Renal cortical epithelial cell (primary cell): ENCODE measurements at places on chromosomes 11 and 22. TPM values are rescaled to one million over a fixed set of nuclear protein-coding genes. Genes with fewer than 3 reads are reported as not detected.
A peak's percentile ranks its signal among the peaks of the same experiment; 100 is the strongest.

Gene ANKK1
- total RNA-seq = 0.15 TPM in 1 of 2 replicates, not detected in the other

Gene TENM4
- total RNA-seq = 59.6 and 306 TPM in 2 replicates

Gene GNG3
- total RNA-seq = not detected in 2 replicates

Gene ZNRD2
- 33.8 and 53.1 TPM in 2 replicates for total RNA-seq

Gene CSF2RB
- under 0.01 TPM in 1 of 2 replicates, not detected in the other for total RNA-seq

Gene GLYAT
- 3.6 TPM in 1 of 2 replicates, not detected in the other for total RNA-seq

GRCh38 chr11:111557425-111558111 is 17.0 kb downstream of the LAYN start:
- DNase-seq = peak; percentile 61

- no peak for DNase-seq
Measured at GRCh38 chr11:78467931-78468330, 50.3 kb upstream of the GAB2 start.

GRCh38 chr22:37887584-37888378 is 18.3 kb upstream of the MICALL1 start:
- DNase-seq = peak; percentile 59

DNA sequence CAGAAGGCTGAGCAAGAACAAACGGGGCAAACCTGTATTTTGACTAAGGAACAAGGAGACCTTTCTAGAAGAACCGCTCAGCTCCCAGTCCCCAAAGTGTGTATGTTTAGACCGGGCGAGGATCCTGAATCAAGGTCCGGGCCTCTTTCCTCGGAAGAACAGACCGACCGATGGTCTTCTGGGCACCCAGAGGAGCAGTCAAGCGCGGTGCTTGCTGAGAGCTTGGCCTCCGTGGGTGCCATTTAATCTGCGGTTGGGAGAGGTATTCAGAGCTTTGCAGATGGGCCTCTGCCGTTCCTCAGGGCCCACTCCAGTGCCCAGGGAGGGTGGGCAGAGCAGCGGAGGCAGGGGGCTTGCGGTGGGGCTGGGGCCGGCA is 26.5 kb upstream of the ATXN10 start:
- DNase-seq = no peak

DNA sequence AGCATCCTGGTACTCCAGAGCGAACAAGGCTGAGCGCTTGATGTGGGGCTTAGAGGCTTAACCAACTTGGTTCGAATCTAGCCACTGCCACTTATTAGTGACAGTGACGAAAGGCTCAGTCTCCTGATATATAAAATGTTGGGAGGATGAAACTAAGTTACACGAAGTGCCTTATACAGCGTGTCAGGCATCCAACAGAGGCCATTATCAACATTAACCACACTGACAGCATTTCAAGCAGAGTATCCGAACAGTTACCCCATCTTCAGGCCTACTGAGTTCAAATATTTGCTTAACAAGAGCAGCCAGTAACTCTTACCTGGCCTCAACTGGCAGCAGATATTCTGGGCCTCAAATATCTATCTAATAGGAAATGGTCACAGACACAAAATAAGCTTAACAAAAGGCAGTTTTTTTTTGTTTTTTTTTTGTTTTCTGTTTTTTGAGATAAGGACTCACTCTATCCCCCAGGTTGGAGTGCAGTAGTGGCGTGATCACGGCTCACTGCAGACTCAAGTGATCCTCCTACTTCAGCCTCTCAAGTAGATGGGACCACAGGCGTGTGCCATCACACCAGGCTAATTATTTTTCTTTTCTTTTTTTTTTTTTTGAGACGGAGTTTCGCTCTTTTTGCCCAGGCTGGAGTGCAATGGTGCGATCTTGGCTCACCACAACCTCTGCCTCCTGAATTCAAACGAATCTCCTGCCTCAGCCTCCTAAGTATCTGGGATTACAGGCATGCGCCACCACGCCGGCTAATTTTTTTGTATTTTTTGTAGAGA is 2.9 kb downstream of the SERPIND1 start:
- no peak for DNase-seq

- no peak for DNase-seq
Measured at GRCh38 chr11:94759522-94759921, 8.6 kb upstream of the AMOTL1 start.

DNA sequence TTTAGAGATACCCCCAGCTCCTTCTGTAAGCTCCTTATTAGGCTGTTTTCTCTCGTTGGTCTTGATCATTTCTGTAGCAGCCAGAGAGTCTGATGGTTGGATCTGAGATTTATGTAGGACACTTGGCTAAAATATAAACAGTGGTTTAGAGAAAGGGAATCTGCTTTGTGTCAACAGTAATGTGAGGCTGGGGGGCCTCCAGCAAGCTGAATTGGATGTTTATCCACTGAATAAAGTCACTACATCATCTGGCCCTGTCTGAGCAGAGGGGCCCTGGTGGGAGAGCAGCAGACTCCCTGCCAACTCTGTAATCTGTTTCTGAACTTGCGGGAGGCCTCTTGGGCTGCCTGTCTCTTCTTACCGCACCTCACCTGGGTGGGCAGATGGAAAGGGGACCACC is 328.5 kb upstream of the PLET1 start:
- DNase-seq = no peak

- DNase-seq = no peak
Measured at GRCh38 chr11:112241486-112241885, 15.3 kb downstream of the PTS start.

DNA sequence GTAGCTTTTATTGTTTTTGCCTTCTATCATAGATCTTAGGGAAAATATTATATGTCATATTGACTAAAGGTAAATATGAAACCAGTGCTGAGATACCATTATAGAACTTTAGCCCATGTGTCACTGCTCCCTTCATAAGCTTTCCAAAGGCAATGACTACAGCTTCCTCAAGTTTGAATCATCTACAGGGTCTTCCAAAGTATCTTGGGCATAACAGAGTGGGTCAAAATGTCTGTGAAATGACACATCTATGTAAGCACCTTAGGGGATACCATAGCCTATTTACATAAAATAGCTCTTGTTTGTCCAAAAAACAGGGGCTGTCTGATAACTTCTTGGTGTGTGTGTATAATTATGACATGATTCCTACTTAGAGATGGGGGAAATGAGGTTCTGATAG is 52.5 kb downstream of the RELT start:
- DNase-seq = no peak

- no peak for DNase-seq
Measured at GRCh38 chr11:33915526-33915925, 23.6 kb upstream of the LMO2 start.

DNA sequence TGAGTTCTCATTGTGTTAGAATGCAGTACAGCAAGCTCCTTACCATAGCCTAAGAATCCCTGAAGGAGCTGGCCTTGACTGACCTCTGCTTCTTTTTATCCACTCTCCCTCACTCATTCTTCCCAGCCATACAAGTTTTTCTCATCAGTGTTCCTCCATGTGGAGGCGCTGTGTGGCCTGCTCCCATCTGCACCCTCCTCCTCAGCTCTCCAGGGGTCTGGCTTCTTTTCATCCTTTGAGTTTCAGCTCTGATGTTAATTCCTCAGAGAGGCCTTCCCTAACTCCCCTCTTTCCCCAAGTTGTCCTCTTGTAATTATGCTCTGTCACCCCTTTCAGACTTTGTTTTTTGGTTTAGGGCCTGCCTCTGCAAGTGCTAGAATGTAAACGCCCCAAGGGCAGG is 144.8 kb downstream of the WNT7B start:
- DNase-seq = no peak

DNA sequence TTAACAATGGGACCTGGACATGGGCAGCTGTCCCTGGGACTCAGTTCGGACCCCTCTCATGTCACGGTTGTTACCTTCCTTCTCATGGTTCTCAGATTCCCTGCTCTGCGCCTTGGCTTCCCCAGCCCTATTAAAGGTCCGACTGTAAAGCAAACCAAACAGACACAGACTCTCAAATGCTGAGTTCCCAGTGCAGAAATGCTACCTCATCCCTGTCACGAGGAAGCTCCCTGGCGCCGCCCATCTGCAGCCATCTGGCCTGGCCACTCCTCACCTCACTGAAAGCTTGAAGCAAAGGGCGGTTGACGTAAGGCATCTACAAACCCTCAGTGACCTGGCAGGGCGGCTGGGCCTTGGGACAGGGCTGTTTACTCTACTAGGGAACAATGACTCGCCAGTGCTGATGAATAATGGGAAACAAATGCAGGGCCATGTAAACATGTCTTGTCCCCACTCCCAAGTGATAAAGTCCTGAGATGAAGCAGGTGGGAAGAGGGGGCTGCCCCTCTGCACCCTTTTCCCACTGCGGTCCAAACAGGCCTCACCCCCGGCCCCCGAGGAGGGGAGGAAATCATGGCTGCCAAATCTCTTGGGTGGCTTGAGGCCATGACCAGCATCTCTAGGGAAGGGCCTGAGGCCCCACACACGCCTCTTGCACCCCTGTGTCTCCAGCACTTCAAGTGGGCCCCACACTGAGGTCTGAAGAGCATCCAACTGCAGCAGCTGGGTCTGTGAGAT is 49.3 kb downstream of the SCUBE1 start:
- DNase-seq = peak; percentile 7

- no peak for DNase-seq
Measured at GRCh38 chr11:62646825-62647608, 604 bp upstream of the GANAB start.

GRCh38 chr11:93020248-93021046 is 51.0 kb downstream of the MTNR1B start:
- DNase-seq = peak; percentile 70

DNA sequence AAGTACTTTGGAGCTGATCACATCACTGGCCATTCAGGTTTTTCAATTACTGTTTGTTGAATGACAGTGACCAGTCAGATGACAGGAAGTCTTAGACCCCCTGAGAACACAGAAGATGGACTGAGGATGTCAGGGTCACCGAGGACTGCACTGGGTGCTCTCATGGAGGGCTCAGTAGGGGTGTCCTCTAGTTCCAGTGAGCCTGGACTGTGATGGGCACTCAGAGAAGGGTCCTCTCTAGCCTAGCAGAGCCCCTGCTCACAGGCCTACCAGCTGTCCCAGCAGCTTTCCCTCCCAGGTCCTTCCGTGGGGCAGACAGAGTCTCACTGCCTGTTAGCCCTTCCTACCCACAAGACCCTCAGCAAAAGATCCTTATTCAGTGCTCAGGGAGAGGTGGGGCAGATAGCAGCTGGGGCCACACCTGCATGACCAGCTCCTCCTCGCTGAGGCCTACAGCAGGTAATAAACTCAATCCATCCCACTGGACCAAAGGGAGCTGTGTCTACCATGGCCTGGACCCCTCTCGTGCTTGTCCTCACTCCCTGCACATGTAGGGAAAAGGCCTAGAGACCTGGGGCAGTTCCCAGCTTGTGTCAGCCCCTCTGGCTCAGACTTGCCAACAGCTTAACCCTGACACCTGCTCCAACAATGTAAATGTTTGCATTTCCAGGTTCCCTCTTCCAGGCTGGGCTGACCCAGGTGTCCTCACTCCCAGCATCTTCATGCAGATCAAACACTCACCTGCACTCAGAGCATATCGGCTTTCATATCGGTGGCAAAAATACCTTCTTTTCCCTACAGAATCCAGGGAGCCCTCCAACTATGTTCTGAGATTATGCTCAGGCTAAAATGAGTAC is 25.2 kb upstream of the VPREB1 start:
- no peak for DNase-seq

GRCh38 chr11:4605057-4605456 is 3.0 kb downstream of the TRIM68 start:
- no peak for DNase-seq

- no peak for DNase-seq
Measured at GRCh38 chr11:40434926-40435325, 1024.5 kb downstream of the LRRC4C start.

- no peak for DNase-seq
Measured at GRCh38 chr11:58531865-58532341, 24.0 kb upstream of the OR5B21 start.

GRCh38 chr11:69422645-69423044 is 58.8 kb upstream of the LINC01488 start:
- no peak for DNase-seq

GRCh38 chr22:22181341-22181850 is 63.2 kb upstream of the VPREB1 start:
- peak; percentile 94 for DNase-seq

- DNase-seq = no peak
Measured at GRCh38 chr11:6862961-6863360, at the start of gene OR10A2. Gene OR10A2 (plus strand): TSS chr11:6863057. CDS start chr11:6869755, 6,698 bp downstream.
